ENCODE measurements at places on chromosomes 3 and 15. TPM values are rescaled to one million over a fixed set of nuclear protein-coding genes. Genes with fewer than 3 reads are reported as not detected.

- no peak overlapping the region for H3K27ac ChIP-seq
- H3K27me3 ChIP-seq = no peaks in the 10 kb centered on the region
- H3K36me3 ChIP-seq = no peaks in the 10 kb centered on the region
These were observed 158.8 kb downstream of the CLSTN2 start for GRCh38 chr3:140093742-140094141.

DNA sequence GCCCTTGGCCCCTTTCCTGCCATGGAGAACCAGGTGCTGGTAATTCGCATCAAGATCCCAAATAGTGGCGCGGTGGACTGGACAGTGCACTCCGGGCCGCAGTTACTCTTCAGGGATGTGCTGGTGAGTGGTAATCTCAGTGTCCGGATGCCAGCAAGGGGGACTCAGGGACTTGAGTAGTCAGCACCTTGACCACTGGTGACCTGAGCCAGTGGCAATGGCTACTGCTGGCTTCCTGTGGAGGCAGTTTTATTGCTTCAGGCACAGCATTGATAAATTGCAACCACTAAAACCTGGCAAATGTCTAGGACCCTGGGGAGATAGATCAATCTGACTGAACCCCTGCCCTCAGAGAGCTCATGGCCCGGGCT, 830 bp downstream of the MAP2K5 start:
- peaks cover 3% of the 10 kb centered on the region for H3K36me3 ChIP-seq
- H3K27me3 ChIP-seq = no peaks in the 10 kb centered on the region
- DNase-seq = peak; percentile 52
- H3K4me1 ChIP-seq = no peaks in the 10 kb centered on the region
- peak overlapping the region; percentile 95 for H3K4me3 ChIP-seq
- H3K27ac ChIP-seq = peak overlapping the region; percentile 77

GRCh38 chr15:29959384-29960137, 123.2 kb upstream of the GOLGA8J start:
- no peak overlapping the region for H3K4me3 ChIP-seq
- no peak overlapping the region for H3K27ac ChIP-seq
- no peaks in the 10 kb centered on the region for H3K36me3 ChIP-seq
- no peak for DNase-seq

DNA sequence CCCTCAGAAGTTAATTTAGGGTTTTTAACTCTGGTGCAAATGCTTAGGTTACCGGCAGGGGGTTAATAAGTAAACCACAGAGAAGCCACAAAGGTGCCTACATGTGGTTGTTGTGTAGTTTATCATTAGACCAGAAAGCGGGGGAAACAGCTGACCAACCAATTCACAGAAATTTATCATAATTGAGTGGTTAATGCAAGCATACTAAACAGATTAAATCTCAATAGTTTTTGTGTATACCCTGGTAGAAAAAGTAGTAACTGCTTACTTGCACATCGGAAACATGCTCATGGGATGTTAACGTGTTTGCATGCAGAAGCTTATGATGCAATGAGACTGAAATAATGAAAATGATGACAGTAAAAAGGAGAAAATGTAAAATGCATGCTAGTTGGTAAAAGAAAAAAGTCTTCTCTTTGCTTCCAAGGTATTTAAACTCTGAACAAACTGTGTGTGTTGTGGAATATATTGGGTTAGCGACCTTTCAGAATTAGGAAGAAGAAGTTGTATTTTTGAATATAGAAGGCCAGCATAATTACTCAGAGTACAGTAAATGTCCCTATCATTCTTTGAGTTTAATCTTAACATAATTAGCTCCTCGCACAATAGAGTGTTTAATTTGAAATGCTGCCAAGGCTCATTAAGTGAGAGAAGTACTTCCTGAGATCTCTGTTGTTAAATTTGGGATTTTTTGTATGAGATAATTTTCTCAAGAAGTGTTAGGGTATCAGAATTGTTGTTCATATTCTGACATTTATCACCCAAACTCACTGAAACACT, 316.2 kb downstream of the PTPRG start:
- no peaks in the 10 kb centered on the region for H3K27me3 ChIP-seq
- H3K27ac ChIP-seq = no peak overlapping the region
- peak overlapping the region; percentile 20 for H3K4me3 ChIP-seq

Gene BFSP2
- 0.41 TPM for total RNA-seq

Measured in kidney (tissue), 22 donors.